ENCODE measurements at places on chromosomes 5 and 9.

- no peak for DNase-seq
Observed at GRCh38 chr5:133635051-133635450, 22.7 kb upstream of the FSTL4 start.

DNA sequence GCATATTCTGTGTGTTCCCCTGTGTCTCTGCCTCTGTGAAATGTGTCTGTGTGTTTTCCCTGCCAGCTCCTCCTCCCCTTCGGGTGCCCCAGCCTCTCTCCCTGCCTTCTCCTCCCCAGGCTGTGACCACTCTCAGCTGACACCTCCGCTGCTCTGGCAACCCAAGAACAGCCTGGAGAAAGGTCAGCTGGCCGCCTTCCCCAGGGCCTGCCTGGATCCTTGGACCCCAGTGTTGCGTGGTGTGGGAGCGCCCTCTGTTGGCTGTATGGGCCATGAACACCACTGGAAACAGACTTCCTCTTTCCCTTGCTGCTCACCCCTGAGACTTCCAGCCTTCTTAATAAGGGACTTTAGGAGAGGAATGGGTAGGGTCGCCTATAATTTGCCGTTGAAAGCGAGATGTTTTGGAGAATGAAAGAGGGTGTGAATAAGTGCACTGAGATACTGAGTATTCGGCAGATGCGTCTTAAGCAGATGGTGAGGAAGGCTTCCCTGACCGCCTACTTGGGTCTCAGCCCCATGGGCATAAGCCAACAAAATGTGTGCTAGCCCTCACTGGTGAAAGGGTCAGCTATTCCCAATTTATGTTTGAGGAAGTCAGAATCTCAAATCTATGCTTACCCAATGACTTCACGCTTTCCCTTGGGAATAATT is 114.9 kb upstream of the TRIM32 start:
- peak; percentile 89 for DNase-seq

GRCh38 chr5:171449426-171449825 is 30.0 kb downstream of the FGF18 start:
- no peak for DNase-seq

GRCh38 chr9:75830303-75830702 is 60.2 kb upstream of the PCSK5 start:
- DNase-seq, result no peak

- DNase-seq, result no peak
Observed at GRCh38 chr5:370311-370958, 48.9 kb downstream of the AHRR start.

- DNase-seq, result peak; percentile 75
Observed at GRCh38 chr9:84669288-84670137, at the start of gene NTRK2. Gene NTRK2 (plus strand): TSS chr9:84669729. CDS start chr9:84670749, 1,020 bp downstream.

- no peak for DNase-seq
Observed at GRCh38 chr9:102867488-102867887, 127.6 kb upstream of the CYLC2 start.

DNA sequence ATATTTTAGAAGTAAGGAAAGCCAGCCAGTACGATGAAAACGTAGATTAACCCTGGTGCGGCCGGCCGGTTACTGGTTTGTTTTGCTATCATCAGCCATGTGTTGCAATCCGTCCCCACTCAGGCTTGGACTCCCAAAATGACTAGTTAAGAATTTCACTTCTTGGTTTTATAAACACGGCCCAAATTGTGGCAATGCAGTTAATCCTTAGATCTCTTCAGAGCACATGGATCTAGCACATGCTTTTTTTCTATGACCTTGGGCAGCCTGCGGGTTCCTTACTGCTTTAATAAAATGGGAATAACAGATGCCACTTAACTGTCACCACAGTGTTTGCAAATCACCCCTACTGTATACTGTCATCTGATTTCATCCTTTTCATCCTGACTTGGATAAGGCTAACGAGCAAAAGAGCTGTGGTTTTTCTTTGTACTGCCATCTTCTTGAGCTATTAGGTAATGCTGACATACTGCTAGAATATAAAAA is 1.5 kb downstream of the NDFIP1 start:
- no peak for DNase-seq
